Ureter (tissue), 1 donor: ENCODE measurements at places on chromosomes 1 and 21. TPM values are rescaled to one million over a fixed set of nuclear protein-coding genes. Genes with fewer than 3 reads are reported as not detected.

GRCh38 chr1:101112051-101112780, 86.6 kb upstream of the DPH5 start:
- no peak for DNase-seq

DNA sequence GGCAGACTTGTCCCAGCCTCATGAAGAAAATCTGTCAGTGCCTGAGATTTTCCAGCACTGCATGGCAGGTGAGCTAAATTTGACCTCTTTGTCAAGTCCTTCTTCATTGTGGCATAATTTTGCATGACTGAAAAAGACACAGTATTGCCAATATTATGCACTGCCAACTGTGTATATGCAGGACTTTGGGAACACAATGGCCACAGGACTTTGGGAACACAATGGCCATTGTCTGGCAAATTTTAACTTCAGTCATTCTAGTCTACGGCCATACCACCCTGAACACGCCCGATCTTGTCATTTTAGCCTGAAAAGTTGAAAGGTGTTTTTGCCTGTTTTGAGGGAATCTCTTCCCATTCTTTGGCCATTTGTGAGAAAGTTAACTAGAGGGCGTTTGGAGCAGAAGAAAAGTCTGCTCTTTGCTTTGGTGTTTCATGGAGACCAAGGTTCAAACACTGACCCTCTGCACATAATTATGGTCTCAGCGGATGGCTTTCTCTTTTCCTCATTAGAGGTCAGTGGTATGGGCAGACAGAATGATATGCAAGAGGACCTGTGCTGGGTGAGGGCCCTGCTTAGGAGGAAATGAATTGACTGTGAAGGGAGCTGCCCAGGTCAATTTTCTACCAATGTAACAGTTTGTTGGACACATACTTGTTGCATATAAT, 72.4 kb upstream of the NEK7 start:
- DNase-seq = no peak

DNA sequence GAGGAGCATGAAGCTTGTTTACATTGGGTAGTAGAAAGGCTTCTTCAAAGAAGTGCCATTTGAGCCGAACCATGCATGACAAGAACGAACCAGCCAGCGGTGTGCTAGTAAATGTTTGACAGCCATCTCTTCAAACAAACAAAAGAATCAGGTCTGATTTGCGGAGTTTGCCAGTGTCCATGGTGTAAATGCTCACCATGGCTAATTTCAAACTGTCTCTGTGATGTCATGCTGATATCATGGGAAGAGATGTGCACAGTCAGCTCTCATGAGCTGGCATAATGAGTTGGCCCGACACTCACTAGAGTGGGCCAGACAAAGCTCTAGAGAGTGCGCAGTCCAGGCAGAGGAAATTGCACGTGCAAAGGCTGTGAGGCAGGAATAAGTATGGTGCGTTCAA, 101.1 kb downstream of the KAZN start:
- DNase-seq = no peak

GRCh38 chr1:169112241-169112640, 5.8 kb downstream of the ATP1B1 start:
- no peak for DNase-seq

GRCh38 chr1:96416701-96417444, 304.7 kb upstream of the PTBP2 start:
- DNase-seq = no peak

- DNase-seq = peak; percentile 92
Observed at GRCh38 chr1:201468844-201469644, at the start of gene PHLDA3. TSS of gene PHLDA3 (minus strand) at chr1:201469188. CDS start at chr1:201468786, 402 bp downstream.

- DNase-seq = no peak
Observed at GRCh38 chr21:45013260-45013841, 61.0 kb upstream of the ADARB1 start.

- no peak for DNase-seq
Observed at GRCh38 chr21:41152147-41152546, 15.8 kb upstream of the BACE2 start.

- no peak for DNase-seq
Observed at GRCh38 chr21:30408782-30409494, 13.1 kb downstream of the KRTAP13-1 start.

DNA sequence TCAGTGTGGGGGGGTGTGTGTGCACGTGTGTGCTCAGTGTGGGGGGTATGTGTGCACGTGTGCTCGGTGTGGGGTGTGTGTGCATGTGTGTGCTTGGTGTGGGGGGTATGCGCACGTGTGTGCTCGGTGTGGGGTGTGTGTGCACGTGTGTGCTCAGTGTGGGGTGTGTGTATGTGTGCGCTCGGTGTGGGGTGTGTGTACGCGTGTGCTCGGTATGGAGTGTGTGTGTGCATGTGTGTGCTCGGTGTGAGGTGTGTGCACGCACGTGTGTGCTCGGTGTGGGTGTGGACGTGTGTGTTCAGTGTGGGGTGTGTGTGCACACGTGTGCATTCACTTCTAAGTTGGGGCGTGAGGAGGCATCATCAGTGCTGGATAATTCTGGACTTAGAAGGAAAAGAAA, 77.9 kb downstream of the PRDM16 start:
- no peak for DNase-seq

DNA sequence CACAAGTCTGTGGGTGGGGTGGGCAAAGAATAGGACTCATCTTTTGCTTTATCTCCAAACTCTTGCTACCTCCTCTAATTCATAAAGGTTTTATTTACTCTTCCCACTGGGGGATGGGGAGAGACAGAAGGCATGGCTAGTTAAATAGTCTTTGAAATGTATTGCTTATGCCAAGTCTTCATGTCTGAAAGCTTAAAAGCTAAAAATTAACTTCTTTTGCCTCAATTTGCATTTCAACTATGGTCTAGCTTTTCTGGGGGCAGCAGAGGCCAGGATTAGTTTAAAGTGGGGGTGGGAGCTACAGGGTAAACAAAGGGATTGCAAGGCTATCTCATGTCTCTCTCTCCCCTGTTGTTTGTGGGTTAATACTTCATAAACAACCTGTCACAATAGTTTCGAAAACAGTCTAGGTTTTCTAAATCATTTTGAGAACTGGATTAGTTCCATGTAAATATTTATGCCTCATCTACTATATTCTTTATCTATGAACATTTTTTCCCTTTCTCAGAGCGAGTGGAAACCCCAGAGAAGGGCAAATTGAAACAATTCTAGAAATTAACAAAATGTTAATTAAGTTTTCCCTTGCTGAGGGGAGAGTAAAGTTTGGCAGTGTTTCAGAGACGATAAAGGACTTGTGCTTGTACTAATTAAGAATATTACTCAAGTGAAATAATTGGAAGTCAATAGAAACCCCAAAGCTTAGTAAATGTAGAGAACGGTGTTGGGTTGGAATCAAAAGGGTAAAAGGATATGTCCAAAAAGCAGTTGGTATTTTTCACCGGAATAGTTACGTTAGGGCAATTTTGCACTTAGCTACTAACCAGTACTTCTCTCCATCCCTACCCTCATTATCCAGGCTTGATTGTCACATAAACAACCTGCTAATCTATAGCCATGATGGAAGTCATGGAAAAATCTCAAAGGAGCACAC, 182.2 kb downstream of the GIPC2 start:
- DNase-seq = no peak

- no peak for DNase-seq
Observed at GRCh38 chr1:8015809-8016165, 10.3 kb downstream of the ERRFI1 start.

- no peak for DNase-seq
Observed at GRCh38 chr1:209883341-209883971, 54.6 kb upstream of the SYT14 start.

DNA sequence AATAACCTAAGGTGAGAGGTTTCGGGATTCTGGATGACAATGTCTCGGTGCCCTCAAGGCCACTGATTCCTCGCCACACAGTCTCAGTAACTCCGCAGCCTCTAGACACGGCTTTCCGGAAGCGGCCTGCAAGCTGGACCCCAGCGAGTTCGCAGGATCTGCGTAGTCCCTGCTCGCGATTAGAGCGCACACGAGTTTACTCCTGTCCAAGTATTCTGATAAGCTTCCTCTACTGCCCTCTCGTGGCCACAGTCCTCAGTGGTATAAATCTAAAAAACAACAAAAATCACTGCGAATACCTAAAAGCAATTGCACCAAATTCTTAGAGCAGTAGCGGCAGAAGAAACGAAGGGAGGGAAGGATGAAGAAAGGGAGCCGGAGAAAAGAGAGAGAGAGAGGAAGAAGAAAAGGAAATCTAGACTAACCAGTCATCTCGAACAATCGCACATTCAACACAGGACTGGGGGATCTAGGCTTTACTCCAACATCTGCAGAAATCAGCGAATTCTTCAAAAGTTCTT, 1.1 kb upstream of the PLXNA2 start:
- DNase-seq = peak; percentile 93

DNA sequence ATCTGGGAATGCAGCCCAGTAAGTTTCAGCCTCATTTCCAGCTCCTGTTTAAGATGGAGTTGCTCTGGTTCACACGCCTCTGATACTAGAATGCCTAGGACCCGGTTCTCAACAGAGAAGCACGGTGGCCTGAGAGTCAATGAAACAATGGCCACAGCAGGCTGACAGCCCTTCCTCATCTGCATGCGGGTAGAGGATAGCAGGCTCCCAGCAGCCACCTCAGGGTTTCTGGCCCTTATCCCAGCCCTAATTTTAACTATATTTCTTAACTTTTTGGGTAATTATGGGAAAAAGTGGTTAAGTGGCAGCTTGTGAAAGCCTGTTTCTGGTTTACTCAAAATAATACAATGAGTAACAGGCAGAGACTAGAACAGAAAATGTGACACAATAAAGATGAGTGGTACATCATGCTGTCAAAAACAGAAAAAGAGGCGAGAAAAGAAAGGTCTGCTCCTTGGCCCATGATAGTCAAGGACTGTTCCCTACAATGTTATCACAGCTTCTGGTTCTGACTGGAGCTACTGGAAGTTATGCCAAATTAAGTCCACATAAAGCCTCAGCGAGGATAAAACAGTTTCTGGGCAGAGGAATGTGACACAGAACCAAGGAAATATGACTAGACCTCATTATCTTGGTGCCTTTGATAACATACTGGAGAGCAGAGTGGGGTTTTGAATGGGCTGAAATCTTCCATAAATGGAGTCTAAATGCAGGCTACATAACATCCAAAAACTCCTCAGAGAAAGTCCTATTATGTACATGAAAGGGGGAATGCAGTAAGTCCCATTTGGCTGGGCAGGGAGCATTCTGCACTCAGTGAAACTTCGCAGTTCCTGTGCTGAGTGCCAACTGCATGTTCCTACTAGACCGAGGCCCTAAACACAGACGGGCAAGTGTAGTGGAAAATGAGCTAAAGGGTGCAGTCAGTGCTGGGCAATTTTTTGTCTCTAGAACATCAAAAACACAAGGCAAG, 92.1 kb downstream of the NIBAN1 start:
- peak; percentile 56 for DNase-seq

DNA sequence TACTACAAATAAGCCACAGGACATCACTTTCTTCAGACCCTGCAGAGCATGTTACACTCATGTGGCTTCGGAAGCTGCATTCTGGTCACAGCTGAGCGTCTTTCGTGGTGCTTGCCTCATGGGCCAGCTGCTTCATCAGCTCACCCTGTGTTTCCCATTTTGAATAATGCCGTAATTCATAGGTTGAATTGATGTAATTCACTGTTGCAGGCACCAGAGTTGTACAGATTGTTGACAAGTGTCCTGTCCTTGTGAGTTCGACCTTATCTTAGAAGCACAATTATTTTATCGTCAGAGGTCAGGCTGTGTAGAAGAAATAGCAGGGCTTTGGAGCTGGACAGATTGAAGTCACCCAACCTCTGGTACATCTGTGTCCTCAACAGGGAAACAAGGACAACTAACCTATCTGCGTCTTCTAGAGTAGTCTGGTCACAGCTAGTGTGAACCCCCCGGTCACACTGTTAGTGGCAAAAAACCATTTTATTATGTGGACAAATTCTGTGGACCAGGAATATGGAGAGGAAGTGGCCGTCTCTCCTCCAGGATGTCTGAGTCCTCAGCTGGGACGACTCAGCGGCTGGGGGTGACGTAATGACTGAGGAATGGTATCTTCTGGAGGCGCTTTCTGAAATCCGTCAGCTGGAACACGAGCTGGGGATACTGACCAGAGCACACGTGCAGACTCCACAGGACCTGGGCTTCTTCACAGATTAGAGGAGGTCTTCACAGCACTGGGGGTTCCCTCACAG, 17.8 kb downstream of the PKNOX1 start:
- peak; percentile 67 for DNase-seq

DNA sequence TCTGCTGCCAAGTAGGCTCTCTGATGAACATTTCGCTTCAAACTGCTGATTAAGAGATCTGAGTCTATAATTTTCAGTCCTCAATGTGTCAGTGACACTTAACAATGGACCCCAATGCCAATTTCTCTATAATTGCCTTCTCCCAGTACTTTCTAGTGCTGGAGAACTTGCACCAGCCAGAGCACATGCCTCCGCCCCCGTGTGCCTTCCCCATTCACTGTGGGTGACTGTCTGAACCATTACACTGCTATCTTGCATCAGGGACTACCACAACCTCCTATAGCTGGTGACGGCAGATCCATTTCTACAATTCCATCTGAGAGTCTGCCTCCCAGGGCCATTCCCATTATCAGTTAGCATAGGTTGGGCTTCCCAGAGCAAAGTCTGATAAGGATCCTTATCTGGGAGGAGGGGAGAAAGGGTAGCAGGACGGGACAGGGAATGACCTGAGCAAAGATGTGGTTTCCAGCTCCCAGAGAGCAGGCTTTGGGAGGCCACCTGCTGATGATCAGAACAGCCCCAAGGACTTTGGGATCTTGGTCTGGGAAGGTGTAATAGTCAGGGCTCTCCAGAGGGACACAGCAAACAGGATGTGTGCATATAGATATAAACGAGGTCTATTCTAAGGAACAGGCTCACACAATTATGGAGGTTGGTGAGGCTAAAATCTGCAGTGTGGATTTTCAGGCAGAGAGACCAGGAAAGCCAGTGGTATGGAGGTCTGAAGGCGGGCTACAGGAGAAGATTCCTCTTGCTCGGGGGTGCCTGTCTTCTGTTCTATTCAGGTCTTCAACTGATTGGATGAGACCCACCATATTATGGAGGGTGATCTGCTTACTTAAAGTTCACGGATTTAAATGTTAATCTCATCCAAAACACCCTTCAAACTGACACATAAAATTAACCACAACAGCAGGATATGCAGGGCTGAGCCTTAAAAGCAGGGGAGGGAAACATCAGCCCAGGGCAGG, 238.2 kb downstream of the PTPRU start:
- DNase-seq = peak; percentile 27

DNA sequence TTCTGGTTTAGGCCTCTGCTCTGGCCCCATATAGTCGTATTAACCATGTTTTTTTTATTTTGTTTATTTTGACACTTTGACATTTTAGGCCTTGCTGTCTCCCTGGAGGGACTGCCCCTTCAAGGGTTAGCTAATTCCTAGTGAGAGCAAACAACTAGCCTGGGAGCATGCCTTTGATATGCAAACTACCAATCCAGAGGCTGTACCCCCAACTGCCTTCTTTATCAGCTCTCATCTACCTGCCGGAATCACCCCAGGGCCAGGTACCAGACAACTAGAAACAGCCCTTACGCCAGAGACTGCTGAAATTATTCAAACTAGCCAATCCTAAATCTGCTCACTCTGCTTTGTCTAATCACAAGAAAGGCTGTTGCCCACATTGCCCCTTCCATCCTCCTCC, 13.0 kb upstream of the ST6GALNAC5 start:
- DNase-seq = no peak

GRCh38 chr1:235971020-235971419, 93.9 kb downstream of the NID1 start:
- DNase-seq = no peak

Gene ZNF436
- 40.2 TPM for total RNA-seq

Gene SMIM1
- total RNA-seq = 9.6 TPM

Gene NCAM2
- 3.7 TPM for total RNA-seq

Gene UTS2
- total RNA-seq = not detected

Gene WNT9A
- total RNA-seq = 2.7 TPM

Gene DR1
- total RNA-seq = 50.1 TPM

Gene NPHS2
- total RNA-seq = not detected

Gene BNIPL
- 10.5 TPM for total RNA-seq

Gene TAS1R3
- 0.42 TPM for total RNA-seq

Gene TRIM58
- 0.42 TPM for total RNA-seq

Gene ATP6V1G3
- total RNA-seq = not detected
